T-helper 2 cell (primary cell): ENCODE measurements at places on chromosomes 12 and 14.

GRCh38 chr14:78982551-78982950 lies 812.4 kb downstream of the NRXN3 start:
- no peak for DNase-seq

GRCh38 chr12:96892104-96892503 lies 15.0 kb upstream of the NEDD1 start:
- DNase-seq: no peak

GRCh38 chr12:104562763-104563162 lies 106.0 kb downstream of the CHST11 start:
- no peak for DNase-seq

DNA sequence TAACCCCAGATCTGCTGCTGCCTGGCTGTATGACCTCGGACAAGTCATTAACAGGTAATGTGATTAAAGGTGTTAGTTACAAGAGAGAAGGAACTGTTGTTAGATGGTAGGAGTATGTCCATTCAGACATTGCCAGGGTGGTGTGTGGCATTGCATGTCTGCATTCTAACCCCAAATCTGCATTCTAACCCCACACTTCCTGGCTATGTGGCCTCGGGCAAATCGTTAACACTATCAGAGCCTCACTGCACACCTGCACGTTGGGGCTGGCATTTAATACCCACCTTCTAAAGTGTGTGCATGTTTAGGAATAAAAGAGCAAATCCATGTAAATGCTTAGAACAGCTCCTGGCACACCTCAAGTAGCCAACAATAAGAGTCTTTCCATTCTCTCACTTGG lies 46.4 kb downstream of the CHST11 start:
- no peak for DNase-seq

DNA sequence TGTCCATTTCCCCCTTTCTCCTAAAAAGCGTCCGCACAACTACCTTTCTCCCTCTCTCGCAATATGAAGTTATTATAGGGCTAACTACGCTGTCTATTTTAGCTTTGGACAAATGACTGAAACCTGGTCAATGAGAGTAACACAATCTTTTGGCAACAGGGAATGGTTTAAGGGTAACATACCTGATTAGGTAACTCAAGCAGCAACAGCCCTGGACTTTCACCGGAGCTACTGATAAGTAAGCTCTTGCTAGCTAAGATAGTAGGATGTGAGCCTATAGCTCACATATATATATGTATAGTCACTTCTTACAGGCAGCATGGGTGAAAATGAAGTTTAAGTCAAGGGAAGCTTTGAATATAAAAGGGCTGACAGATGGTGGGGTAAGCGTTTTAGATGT lies 313.0 kb downstream of the CEP128 start:
- DNase-seq: no peak

DNA sequence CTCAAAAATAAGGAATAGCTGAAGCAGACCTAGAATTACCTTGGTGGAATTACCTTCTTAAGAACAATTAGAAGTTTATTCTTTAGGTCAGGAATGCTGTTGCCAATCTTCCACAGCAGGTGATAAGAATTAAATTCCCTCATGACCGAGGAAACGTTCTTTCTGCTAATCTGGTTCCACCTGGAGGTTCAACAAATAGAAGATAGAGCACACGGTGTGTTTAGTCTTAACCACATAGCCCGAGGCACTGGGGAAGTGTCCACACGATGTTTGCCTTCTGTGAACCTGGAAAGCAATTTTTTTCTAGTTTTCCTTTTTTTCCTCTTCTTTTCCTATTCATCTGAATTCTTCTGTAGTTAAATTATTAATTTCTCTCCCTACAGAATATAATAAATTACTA lies 906.9 kb downstream of the NRXN3 start:
- no peak for DNase-seq

DNA sequence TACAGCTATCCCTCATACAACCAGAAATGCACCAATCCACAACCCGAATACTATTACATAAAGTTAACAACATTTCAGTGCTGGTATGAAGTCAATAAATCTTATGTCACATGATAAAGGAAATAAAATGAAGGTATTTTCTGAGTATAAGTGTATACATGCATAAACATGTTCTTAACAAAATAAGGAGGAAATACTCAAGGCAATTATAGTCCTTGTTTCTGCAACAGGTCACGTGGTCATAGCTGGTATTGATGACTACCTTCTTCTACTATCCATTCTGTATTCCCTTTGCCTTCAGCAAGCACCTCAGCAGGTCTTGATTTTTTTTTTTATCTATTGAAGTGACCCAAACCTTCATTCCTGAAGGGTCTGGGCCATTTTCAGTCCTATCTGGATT lies 675.6 kb downstream of the RPL10L start:
- no peak for DNase-seq

- DNase-seq: no peak
Measured at GRCh38 chr12:63075376-63076060, 75.5 kb downstream of the AVPR1A start.

DNA sequence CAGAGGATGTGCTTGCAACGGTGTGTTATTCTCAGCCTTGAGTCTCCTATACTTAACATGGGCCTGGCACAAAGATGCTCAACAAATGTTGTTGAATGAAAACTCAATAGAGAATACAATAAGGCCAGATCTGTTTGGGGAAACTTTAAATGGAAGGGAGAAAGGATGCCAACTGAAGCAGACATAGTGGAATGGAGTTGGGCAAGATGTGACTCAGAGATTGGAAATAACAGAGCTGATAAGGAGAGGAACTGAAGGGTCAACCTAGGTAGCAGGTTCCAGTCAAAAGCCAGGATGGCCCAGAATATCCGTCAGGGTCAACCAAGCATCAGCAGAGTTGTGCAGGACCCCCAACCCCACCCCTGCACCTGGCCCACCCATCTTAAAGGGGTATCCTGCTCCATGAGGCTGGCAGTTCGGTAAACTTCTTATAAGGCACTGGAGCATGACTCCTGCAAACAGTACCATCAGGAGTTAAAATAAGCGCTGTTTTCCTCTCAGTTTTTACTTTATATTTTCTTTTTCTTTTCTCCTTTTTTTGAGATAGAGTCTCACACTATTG lies 1.1 kb upstream of the BCDIN3D start:
- DNase-seq: no peak

GRCh38 chr14:64225151-64225757 lies 68.9 kb downstream of the ESR2 start:
- DNase-seq: no peak

- DNase-seq: no peak
Measured at GRCh38 chr12:113634982-113635381, 163.3 kb upstream of the LHX5 start.

- no peak for DNase-seq
Measured at GRCh38 chr12:41407232-41407799, 219.2 kb downstream of the PDZRN4 start.

- DNase-seq: no peak
Measured at GRCh38 chr12:24398605-24399004, 449.1 kb upstream of the SOX5 start.

DNA sequence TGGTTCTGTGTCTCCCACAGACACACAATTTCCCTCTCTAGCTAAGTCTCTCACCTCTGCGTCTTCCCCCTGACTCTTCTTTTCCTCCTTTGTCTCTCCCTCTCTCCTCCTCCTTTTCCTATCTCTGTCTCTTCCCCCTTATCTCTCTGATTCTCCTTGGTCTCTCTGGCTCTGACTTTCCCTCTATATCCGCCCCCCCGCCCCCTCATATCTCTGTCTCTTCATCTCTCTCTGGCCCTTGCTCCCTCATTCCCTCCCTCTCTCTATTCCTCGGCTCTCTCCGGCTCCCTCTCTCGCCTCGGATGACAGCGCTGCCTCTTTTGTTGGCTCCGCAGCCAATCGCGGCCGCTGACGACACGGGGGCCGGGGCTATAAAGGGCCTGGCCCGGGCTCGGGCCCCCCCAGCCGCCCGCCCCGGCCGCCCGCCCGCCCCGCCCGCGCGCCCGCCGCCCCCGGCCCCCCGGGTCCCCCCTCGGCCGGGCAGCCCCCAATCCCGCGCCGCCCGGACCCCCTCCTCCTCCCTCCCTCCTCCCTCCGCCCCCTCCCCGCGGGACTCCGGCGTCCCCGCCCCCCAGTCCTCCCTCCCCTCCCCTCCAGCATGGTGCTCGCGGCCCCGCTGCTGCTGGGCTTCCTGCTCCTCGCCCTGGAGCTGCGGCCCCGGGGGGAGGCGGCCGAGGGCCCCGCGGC lies at the start of gene GDF11:
Gene GDF11, plus strand, starts transcription at position 404 of the 687 bp plus-strand sequence. Its CDS starts 195 bp downstream, at position 599.
- peak; percentile 62 for DNase-seq

DNA sequence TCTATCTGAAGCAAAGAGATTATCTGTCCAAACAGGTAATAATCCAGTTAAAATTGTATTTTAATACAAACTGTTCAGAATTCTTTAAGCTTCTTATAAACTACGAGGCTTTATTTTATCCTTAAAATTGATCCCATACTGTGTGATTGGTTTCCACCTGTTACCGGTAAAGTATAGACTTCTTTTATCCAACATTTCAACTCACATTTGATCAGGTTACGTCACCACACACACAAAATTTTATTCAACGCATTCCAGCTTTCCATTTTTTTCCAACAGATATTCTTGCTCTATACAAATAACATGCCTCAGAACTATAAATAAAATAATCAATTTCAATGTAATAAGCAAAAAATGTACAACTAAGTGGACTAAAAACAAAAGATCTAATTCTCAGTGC lies 4.5 kb downstream of the NOVA1 start:
- no peak for DNase-seq

DNA sequence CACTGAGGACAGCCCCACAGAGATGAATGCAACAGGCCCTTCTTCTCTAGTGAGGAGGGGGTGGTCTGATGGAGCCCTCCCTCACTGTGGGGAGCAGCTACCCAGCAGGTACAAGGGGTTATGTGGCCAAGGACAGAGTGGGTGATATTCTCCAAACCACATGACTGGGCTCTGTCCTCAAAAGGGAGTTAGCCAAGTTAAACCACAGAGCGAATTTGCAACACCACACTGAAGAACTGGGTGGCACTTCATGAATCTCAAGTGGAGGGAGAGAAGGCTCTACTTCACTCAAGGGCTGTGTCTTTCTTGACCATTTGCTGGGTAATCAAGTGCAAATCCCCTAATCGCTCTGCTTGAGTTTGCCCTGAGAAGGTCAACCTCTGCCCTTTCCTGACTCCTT lies 12.5 kb downstream of the GPR68 start:
- DNase-seq: no peak

GRCh38 chr12:68831272-68831671 lies 23.3 kb downstream of the MDM2 start:
- DNase-seq: no peak

GRCh38 chr12:41476499-41477439 lies 288.6 kb downstream of the PDZRN4 start:
- DNase-seq: no peak

GRCh38 chr12:57151741-57152630 lies 4.6 kb upstream of the LRP1-AS start:
- no peak for DNase-seq

DNA sequence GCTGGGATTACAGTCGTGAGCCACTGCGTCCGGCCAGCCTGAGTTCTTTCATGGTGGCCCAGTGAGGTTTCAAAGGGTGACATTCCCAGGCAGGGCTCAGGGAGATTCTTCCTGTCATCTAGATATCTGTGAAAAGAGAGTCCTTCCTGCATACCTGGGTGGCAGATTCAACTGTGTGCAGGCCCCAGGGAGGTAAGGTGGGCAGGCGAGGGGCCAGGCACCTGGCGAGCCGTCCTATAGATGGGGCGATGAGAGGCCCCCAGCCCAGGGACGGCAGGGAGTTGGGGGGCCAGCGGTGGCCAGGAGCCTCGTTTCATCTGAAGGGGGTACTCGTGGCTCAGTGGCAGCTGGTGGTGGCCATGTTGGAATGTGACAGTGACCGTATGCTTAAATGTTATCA lies 7.1 kb upstream of the EP400 start:
- no peak for DNase-seq

GRCh38 chr12:2267703-2268470 lies 215.1 kb downstream of the CACNA1C start:
- no peak for DNase-seq

DNA sequence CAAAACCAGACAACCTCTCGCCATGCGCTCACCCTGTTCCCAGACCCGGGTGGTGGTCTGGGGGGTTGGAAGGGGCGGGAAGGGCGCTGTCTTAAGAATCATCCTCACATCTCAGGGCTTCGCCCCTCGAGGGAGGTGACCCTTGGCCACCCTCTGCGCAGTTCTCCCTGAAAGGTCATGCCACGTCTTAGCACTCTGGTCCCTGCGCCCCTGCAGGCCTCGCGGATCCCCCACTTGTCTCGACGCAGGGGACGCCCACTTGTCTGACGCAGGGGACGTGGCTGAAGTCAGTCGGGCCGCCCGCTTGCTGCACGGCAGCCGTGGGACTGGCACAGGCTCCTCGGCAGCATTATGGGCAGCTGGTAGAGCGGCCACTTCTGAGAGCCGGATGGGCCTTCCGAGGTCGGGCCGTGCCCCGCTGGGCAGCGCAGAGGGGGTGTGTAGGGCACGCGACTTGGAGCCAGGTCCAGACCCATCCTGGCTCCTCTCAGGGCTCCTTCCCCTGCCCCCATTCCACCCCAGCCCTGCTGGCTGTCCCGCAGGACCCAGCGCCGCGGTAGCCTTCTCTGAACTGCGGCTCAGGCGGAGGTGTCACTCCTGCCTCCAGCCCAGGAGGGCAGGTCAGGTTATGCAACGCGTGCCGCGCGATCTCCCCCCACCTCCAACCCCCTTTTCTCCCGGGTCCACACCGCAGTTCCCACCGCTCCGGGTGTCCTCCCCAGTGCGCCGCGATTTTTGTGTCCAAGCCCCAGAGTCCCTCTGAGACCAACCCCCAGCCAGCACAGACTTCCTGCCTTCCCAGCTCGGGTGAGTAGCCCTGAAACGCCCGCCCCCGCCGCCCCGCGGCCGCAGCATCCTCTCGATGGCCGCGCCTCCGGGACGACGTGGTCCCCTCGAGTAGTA lies 40.9 kb upstream of the CAPRIN2 start:
- DNase-seq: peak; percentile 22

DNA sequence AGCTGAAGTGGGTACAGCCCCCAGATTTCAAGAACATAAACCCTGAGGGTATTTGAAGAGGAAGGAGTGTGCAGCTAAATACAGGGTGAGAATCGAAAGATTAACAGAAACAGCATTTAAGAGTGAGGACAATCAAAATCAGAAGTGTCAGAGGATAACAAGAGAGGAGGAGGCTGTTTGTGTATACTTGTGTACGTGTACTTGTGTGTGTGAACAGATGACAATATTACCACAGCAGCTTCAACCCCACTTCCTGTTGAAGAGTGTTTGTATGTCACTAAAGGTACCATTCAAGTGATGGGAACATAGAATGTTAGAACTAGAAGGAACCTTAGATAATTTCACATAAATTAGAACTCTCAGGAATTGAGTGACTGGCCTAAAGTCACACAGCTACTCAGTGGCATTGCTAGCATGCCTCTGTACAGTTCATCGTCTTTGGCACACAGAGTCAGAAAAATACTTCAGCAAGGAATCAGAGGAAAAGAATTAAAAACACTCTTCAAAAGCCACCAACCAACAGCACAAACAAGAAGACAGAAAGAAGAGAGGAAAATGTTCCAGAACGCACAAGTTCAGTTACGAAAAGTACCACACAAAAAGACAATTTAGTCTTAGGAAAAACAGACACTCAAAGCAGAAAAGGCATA lies 164.3 kb upstream of the BCL2L14 start:
- no peak for DNase-seq
